ENCODE measurements at places on chromosomes 12 and 14.
A peak's percentile ranks its signal among the peaks of the same experiment; 100 is the strongest.

DNA sequence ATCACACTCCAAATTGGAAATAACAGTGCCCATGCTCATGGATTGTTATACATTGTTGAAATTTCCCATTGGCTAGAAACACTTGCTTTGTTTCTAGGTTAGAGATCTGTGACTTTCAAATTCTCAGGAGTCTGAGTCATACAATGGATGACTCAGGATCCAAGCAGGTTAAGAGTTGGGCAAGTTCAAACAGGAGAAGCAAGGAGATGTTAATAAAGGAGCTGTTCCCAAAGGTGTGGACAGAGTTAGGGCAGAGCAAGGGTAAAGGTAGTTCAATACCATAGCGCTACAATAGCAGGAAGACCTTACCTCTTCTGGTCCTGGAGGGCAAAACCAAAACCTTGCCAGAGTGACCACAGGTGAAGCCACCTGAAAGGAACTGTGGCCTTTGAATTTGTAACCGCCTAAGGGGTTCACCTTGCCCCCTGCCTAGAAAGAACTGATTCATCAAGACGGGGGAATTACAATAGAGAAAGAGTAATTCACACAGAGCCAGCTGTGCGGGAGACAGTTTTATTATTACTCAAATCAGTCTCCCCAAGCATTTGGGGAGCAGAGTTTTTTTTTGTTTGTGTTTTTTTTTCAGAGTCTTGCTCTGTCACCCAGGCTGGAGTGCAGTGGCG, 4.2 kb upstream of the AMN1 start:
- peak; percentile 15 for DNase-seq

DNA sequence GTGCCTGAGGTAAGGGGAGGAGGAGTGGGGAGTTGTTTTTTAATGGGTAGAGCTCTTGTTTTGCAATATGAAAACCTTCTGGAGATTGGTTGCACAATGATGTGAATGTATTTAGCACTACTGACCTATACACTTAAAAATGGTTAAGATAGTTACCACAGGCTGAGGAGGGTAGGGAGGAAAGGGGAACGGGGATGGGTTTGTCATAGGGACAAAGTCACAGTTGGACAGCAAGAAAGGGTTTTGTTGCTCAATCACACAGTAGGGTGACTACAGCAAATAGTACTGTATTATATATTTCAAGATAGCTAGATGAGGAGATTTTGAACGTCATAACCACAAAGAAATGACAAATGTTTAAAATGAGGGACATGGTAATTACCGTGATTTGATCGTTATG, 1562.4 kb downstream of the AACS start:
- no peak for DNase-seq

DNA sequence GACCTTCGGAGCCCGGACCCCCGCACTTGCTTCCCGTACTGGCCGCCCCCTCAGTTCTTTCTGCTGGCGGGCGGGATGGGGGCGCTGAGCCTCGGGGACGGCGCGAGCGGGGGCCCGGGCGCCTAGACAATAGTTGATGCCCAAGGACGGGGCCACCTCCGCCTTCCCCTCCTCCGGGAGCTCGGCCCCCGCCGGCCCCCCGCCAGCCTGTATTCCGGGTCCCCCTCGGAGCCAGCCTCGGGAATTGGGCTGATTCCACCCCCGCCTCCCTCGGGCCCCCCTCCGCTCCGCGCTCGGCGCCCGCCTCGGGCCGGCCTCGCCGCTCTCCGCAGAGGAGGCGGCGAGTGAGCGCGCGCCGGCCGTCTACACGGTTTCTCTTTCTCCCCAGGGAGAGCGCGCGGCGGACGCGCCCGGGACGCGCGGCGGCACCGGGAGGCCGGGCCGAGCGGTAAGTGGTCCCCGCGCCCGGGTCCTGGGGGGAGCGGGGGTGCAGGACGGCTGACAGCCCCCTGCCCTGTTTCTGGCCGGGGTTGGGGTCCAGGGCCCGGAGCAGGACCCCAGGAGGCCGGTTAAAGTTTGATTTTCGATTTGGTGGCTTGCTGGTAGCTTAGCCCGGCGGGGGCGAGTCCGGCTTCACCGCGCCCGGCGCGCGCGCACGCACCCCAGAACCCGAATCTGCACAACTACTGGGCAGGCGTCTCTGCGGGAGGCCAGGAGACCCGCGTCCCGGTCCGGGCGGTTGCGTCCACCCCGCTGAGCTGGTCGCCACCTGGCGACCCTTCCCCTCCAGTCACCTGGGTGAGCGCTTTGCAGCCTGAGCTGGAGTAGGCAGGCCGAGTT, 413.7 kb downstream of the PCNX1 start:
- DNase-seq = peak; percentile 51

DNA sequence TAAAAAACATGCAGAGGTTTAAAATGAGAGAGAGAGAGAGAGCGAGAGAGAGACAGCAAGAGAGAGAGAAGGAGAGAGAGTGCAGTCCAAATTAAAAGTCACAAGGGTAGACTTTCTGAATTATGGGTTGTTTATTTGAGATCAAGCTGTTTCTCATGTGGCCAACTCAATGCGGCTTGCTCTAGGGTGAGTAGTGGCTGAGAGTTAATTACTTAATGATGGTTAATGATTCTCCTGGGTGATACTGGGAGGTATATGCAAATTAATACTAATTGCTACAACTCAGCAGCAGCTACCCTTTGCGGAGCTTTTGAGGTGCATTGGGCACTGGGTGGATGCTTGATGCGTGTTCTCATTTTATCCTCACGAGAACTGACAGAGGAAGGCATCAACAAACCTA, 122.1 kb upstream of the NOS1 start:
- no peak for DNase-seq

DNA sequence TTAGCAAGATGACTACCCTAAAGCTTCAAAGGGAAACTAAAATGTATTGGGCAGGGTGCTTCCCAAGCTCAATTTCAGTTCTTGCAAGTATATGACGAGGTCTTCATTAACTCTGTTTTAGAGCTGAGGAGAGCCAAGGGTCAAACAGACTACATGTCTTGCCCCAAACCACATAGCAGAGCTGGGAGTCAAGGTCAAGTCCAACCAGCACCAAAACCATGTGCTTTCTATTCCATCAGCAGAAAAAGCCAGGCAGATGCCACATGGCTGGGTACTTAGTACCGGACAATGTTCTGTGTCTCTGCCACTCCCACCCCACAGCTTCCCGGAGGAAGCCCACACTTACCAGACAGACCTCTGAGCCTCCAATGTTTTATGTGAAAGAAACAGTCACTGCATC, 17.6 kb downstream of the NID2 start:
- DNase-seq = no peak

DNA sequence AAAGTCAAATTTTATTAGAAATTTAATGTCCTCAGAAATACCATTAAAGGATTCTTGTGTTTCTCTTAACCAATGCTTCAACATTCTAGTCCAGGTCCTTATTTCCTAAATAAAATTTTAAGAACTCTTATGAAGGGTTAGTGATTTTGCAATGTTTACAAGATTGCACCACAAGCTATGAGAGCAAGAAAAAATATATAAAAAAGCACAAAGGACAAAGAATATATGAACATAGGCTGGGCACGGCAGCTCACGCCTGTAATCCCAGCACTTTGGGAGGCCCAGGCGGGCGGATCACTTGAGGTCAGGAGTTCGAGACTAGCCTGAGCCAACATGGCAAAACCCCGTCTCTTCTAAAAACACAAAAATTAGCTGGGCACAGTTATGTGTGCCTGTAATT, 7.7 kb downstream of the RACGAP1 start:
- DNase-seq = no peak

- DNase-seq = no peak
Observed at GRCh38 chr12:90327793-90328743, 619.4 kb upstream of the ATP2B1 start.

- DNase-seq = no peak
Observed at GRCh38 chr14:61570549-61571290, 124.6 kb upstream of the HIF1A start.

DNA sequence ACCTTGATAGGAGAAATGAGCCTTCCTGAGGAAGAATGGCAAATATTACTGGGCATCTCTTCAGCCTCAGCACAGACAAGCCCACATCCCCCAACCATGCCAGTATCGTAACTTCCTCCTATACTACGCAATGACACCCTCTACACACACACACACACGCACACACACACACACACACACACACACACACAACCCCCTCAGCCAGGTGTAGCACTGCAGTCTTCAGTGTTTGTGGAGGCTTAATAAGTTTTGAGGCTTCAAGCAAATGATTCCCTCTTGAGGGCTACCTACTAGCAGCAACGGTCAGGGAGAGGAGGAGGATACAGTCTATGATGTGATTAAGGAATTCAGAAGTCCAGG, 1.6 kb downstream of the DGKA start:
- no peak for DNase-seq

- no peak for DNase-seq
Observed at GRCh38 chr12:100554608-100555077, 18.8 kb upstream of the GAS2L3 start.

- no peak for DNase-seq
Observed at GRCh38 chr14:63535918-63536317, 7.3 kb downstream of the PPP2R5E start.

DNA sequence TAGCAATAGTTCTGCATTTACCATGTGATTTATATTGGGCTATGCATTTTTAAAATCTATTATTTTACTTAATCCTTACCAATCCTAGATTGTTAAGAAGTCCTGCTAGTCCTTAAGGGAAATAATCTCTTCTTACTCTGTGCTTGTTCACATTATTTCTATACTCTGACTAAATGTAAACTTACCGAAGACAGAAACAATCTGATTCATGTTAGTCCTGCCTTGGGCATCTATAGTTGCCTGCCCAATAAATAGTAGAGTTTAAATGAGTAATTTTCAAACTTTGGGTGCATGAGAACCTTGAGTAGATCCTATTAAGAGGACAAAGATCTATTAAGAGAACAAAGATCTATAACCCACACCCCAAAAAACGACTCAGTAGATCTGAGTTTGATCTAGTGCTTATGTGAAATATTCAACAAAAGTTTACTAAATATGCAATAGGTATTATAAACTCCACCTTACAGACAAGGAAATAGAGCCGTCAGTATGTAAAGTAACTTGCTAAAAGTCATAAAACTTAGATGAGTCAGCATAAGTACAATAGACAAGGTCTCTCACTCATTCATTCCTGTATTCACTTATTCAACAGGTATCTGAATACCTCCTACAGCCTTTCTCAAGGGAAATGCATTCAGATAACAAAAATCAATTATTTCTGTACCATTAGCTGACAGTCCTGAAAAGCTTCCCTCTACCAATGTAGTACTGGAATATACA, 127.6 kb downstream of the PAWR start:
- DNase-seq = no peak

DNA sequence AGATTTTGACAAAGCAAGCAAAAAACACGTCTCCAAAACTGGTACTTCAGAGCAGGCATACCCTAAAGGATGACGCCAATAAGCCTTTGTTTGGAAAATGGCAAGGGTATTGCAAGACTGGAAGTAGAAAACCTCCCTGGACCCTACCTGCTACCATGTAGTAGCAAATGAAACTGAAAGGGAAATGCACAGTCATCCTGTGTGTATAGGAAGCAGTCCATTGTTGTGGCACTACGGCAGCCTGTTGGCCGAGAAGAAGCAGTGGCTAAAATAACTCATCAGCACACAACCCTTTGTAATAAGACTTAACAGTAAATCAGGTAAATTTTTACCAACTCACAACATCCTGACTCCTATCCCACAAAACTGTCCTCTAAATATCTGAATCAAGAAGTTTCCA, 386.4 kb downstream of the RGS6 start:
- no peak for DNase-seq

DNA sequence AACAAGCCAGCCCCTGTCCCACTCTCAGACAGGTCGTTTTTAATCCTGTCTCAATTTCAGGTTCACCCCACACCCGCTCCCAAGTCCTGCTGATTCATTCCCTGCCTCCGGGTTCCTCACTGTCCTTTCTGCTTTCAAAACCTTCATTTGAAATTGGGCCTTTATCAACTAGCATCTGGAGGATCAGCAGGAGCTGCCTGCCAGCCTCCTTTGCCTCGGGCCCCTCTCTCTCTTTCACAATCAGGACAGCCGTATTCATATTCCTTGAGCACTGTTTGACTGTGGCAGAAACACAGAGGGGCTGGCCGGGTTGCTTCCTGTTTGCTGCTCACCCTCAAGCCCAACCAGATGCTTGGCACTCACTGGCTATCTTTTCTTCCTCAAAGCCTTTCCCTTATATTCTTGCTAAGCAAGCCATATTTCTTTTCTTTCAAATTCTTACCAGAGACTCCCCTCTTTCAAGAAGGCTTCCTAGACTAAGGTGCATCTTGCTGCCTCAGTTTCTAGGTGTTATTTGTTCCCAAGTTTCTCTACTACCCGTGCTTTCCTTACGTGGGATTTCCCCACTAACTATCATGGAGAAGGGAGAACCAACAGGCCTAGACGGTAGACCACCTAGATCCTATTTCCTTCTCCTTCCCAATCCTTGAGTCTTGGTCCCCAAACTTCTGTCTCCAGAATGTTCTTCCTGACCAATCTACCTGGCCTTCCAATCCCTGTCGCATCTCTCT, 3.0 kb downstream of the GALNT6 start:
- DNase-seq = no peak

DNA sequence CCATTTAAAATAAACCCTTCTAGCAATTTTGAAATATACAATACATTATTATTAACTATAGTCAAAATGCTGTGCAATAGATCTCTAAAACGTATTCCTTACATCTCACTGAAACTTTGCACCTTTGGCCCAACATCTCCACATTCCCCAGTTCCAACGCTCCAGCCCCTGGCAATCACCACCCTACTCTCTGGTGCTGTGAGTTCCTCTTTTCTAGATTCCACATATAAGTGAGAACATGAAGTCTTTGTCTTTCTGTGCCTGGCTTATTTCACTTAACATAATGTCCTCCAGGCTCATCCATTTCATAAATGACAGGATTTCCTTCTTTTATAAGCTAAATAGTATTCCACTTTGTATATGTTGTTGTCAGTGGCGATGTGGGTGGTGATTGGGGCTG, 194.7 kb upstream of the RTL1 start:
- no peak for DNase-seq

Data from activated CD4-positive, CD25-positive, alpha-beta regulatory T cell (primary cell).